Mammary epithelial cell (primary cell): ENCODE measurements at places on chromosomes 2 and 18. TPM values are rescaled to one million over a fixed set of nuclear protein-coding genes. Genes with fewer than 3 reads are reported as not detected.

- no peak for DNase-seq
These were observed 12.4 kb upstream of the EPAS1 start for GRCh38 chr2:46284796-46285195.

DNA sequence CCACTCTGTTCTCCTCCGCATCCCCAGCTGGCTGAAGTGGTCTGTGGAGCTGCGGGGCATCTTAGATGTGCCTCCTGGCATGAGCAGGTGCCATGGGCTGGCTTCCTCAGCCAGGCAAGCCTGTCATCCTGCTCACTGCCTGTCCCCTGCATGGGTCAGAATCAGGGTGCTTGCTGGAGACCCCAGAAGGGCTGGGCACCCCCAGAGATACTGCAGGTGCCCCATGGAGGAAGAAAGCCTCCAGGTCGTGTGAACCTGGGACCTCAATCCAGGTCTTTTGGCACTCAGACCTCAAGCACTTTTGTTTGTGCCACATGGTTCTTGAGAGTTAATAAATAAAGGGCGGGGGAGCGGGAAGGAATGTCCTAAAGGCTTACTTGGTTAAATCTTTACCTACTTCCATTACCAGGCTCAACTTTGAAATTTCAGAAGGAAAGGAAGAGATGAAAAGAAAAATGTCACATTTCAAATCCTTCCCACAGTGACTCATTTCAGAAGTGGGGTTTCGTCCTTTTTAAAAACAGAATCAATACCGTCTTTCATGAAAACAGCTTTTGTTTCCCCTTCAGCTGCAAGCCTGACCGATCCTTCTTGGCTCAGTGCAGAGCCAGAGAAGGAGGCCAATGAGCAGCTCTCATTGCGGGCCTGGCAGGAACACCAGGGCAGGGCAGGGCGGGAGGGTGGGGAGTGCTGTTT is 69.9 kb downstream of the RHOB start:
- peak; percentile 59 for DNase-seq

DNA sequence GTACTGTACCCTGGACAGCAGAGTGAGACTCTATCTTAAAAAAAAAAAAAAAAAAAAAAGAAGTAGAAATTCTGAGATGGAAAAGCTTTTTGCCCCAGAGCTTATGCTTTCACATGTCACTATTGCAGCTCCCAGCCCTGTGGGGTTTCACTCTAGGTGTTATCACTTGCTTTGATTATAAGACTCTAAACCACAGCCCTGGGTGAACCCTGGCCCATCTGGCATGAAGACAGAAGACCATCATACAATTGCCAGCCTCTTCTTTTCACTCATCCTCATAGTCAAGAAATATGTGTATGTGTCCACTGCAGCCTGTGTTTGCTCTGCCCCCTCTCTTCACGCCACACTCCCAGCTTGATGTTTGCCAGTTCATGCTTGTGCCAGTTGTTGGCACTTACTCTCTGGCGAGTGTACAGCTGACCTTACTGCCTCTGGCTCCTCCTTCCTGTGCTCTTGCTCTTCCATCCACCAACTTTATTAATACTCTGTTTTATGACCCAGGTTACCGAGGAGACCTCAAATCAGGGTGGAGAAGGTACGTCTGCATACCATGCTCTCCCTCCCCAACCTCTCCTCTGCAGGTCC is 136.7 kb upstream of the NCK2 start:
- DNase-seq: no peak

- DNase-seq: no peak
These were observed 860 bp upstream of the KCNJ3 start for GRCh38 chr2:154697418-154698252.

GRCh38 chr2:33412920-33413319 is 63.5 kb upstream of the RASGRP3 start:
- DNase-seq: peak; percentile 16

GRCh38 chr2:145723872-145724271 is 1204.0 kb upstream of the ZEB2 start:
- no peak for DNase-seq

GRCh38 chr18:45666520-45666919 is 51.2 kb downstream of the SLC14A2 start:
- no peak for DNase-seq

- DNase-seq: peak; percentile 51
These were observed 24.2 kb upstream of the CASP8 start for GRCh38 chr2:201235860-201236811.

DNA sequence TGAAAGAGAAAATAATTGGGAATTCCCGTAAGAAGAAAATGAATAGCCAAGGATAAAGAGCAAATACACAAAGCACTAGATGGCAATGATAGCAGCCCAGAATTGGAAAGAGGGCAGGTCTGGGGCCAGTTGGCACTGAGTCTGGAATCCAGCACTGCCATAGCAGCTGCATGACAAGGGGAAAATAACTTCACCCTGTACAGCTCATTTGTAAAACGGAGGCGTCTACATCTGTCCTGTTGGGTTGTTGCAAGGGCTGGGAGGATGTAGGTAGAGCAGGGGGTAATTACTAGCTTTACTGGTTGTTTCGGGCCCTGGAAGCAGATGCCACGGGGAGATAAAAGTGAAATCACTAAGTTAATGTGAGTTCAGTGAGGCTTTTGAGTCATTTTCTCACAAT is 110.0 kb upstream of the RASGRP3 start:
- no peak for DNase-seq

DNA sequence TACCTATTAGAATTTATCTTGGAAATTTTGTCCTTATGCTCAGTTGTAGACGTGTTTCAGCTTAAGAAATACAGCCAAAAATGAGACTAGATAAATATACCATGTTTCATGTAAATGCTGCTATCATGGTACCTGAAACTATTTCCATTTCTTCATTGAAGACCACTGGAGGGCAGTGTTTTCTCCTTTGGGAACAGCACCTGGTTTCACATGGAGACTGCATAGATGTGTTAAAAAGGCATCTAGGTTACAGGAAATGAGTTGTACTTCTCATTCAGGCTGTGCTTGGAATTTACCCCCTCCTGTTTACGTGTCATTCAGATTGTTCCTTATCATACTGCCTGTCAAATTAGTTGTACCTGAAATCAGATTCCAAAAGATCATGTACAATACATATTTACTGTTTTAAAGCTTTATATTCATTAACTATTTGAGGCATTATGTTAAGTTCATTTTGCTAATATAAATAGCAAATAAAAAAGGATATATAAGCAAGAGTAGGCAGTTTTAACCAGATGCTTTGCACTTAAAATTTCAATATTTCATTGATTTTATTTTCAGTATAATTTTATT is 57.3 kb upstream of the PSMD14 start:
- peak; percentile 71 for DNase-seq

DNA sequence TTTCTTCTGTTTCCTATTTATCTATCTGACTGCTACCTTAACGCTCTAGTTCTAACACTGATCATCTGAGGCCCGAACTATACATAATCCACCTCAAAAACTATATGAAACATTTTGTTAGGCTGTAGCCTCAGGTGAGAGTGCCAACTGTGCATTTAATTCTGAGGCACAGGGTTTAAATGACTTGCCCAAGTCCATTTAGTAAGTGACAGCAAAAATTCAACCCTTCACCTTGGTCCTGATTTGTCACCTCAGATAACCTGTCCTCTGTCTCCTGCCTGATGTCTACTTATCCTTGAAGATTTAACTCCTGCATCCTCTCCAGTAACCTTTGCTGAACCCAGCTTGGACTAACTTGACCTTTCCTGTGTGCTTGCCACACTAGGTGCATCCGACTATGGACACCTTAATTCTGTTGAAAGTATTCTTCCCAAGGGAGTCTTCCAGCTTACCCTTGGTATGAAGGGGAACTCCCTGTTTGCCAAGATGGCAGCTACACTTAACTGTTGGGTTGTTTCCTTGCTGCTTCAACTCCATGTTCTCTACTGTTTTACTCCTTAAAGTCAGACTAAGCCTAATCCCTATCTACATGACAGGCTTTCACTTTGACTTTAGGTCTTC is 23.5 kb downstream of the CD302 start:
- no peak for DNase-seq

- DNase-seq: peak; percentile 95
These were observed at the start of gene RMP24 for GRCh38 chr18:35972197-35973000. TSS of gene RMP24 (plus strand) at chr18:35972679.

DNA sequence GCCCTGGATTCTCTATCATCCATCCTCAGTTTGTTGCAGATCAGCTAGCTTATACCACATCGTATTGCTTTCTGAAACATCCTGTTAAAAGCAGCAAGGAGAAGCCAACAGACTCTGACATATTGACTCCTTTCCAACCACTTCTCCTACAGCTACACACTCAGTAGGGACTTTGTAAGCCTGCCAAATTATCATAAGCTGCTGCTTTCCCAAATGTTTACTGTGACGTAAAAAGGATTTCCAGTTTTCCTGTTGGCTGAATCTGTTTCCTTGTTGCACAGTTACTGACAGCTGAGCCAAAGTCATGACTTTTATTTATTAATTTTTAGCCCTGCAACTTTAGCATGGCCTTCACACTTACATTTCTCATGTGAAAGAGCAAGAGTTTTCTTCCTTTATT is 294.3 kb downstream of the KCNJ3 start:
- no peak for DNase-seq

GRCh38 chr2:20633794-20634506 is 16.9 kb downstream of the HS1BP3 start:
- DNase-seq: peak; percentile 29

- DNase-seq: no peak
These were observed 11.2 kb downstream of the CWC22 start for GRCh38 chr2:179995741-179996515.

DNA sequence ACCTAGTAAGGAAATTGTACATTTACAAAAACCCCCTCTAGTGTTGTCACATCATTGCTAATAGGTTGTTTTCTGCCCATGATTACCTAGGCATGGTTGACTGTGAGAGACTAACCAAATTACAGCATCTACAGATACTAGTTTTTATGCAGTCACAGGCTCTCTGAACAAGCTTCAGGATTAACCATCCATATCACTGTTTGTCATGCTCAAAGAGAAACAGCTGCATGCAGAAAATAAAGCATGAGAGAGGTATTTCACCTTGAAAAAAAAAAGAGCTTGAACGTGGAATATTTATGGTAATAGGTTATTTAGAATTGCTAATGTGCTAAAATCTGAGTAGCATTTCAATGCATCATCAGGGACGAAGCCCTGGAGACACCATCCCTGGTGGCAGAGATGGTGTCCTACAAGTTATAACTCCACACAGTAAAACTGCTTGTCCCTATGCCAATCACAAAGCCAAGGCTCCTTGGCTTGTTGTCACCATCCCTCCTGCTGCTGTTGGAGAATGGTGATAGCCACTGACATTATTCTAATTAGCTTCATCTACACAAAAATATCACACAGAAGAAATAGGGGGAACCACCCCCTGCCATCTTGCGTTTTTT is 5.4 kb downstream of the NEB start:
- no peak for DNase-seq

DNA sequence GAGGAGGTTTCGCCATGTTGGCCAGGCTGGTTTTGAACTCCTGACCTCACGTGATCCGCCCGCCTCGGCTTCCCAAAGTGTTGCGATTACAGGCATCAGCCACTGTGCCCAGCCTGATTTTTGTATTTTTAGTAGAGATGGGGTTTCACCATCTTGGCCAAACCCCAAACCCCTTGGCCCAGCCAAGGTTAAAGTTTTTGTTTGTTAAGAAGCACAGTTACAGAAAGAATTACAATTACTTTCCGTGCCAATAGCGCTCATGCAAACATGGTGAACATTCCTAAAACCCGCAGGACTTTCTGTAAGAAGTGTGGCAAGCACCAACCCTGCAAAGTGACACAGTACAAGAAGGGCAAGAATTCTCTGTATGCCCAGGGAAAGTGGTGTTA is 26.1 kb downstream of the ITSN2 start:
- DNase-seq: no peak

DNA sequence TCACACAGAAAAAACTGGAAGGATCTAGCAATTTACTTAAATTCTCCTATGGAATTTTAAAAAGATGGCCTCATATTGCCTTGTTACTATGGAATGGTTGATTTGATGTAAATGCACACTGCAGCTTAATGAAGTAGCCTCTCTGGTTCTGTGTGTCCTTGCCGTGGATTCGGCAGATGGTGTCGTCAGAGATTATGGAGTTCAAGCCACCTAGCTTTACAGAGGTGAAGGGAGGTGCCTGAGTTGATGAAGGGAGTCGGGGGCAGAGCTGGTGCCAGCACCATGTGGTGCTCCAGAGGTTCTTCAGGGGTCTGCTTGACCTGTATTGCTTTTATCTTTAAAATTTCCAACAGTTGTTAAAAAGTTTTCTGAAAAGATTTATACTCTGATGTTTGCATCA is 48.8 kb downstream of the ASAP2 start:
- no peak for DNase-seq

- peak; percentile 33 for DNase-seq
These were observed 19.4 kb downstream of the KCNIP3 start for GRCh38 chr2:95316466-95317122.

- no peak for DNase-seq
These were observed 158.6 kb downstream of the ZNF804A start for GRCh38 chr2:184756885-184757284.

GRCh38 chr2:129008055-129008880 is 689.6 kb upstream of the HS6ST1 start:
- peak; percentile 77 for DNase-seq

- DNase-seq: no peak
These were observed 22.6 kb downstream of the POMC start for GRCh38 chr2:25145803-25146202.

DNA sequence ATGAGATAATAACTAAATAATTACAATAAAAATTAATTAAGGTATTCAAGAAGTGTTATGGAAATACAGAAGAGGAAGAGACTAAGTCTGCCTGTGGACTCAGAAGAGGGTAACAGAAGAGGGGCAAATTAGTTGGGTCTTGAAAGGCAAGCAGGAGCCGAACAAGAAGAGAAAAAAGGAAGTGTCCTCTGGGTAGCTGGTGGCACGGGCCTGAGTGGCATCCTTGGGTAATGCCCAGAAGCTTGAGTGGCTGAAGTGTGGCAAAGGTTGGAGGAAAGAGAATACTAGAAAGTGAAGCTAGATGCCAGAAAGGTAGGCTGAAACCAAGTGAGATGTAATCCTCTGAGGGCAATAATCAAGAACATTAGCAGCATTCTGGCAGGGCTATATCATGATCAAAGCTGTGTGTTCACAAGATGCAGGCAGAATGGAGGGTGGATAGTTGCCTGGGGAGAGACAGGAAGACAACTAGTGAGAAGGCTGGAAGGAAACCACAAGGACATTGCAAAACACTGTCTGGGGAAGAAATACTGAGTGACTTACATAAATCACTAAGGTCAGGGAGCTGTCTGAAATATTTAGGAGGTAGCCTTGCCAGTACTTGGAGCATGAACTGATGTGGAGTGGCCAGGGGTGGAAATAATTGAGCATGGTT is 16.2 kb downstream of the DOCK10 start:
- DNase-seq: peak; percentile 71

The EGR4 gene
- not detected for total RNA-seq

The DOCK10 gene
- 1.6 and 5.1 TPM in 2 replicates for total RNA-seq

The SMYD5 gene
- total RNA-seq: 19.5 TPM

The ERMN gene
- total RNA-seq: under 0.01 TPM

The PARD6G gene
- total RNA-seq: 19.8 and 34.9 TPM in 2 replicates

The ANKMY1 gene
- 11.7 and 14.8 TPM in 2 replicates for total RNA-seq

The ADCYAP1 gene
- not detected for total RNA-seq

The FTCDNL1 gene
- 1.0 TPM for total RNA-seq

The CLEC4F gene
- total RNA-seq: not detected

The PSMA8 gene
- not detected in 2 replicates for total RNA-seq

The FSHR gene
- not detected for total RNA-seq

The SPR gene
- total RNA-seq: 17.4 and 25.1 TPM in 2 replicates
